Muscle of leg (tissue), 16 donors: ENCODE measurements at places on chromosomes 4 and X. TPM values are rescaled to one million over a fixed set of nuclear protein-coding genes. Genes with fewer than 3 reads are reported as not detected.

- DNase-seq, result no peak
These were observed 195.5 kb downstream of the PTTG2 start for GRCh38 chr4:38155589-38156294.

DNA sequence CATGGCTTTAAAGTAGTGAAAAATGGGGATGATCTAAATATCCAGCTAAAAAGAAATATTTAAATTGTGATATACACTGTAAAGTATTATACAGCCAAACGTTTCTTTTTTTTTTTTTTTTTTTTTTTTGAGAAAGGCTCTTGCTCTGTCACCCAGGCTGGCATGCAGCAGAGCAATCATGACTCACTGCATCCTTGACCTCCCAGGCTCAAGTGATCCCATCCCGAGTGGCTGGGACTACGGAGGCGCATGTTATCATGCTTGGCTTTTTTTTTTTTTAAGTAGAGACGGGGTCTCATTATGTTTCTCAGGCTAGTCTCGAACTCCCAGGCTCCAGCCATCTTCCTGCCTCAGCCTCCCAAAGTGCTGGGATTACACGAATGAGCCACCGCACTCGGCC lies 17.1 kb downstream of the SMIM14 start:
- DNase-seq, result no peak

DNA sequence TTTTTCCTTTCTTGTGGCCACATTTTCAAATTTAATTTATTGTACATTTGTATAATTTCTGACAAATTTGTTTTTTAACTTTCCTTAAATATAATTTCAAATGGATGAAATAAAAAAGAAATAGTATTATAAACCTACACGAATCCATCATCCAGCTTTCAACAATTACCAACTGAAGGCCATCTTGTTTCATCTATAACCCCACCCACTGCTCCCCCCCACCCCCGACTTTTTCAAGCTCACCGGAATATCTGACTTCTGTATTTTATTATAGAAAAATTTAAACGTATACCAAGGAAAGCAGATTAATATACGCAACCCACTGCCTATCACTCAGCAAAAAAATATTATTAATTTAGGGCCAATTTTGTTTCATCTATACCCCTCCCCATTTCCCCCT lies 1.1 kb downstream of the MORF4L2 start:
- DNase-seq, result peak; percentile 15

AFM gene
- not detected for polyA plus RNA-seq

DNA sequence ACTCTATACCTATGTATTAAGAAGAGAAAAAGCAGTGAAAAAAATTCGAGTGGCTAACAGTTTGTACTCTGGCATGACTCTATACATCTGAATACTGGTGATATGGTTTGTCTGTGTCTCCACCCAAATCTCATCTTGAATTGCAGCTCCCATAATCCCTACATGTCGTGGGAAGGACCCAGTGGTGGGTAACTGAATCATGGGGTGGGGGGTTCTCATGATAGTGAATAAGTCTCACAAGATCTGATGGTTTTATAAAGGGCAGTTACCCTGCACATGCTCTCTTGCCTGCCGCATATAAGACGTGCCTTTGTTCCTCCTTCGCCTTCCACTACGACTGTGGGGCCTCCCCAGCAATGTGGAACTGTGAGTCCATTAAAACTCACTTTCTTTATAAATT lies 70.4 kb downstream of the LRBA start:
- no peak for DNase-seq

- no peak for DNase-seq
These were observed 17.4 kb downstream of the ADAM29 start for GRCh38 chr4:174935607-174936006.

PRRG1 gene
- 15.6 TPM for polyA plus RNA-seq

ASB12 gene
- 19.0 TPM for polyA plus RNA-seq

- peak; percentile 23 for DNase-seq
These were observed 207.7 kb upstream of the SLIT2 start for GRCh38 chr4:20043991-20044390.

DNA sequence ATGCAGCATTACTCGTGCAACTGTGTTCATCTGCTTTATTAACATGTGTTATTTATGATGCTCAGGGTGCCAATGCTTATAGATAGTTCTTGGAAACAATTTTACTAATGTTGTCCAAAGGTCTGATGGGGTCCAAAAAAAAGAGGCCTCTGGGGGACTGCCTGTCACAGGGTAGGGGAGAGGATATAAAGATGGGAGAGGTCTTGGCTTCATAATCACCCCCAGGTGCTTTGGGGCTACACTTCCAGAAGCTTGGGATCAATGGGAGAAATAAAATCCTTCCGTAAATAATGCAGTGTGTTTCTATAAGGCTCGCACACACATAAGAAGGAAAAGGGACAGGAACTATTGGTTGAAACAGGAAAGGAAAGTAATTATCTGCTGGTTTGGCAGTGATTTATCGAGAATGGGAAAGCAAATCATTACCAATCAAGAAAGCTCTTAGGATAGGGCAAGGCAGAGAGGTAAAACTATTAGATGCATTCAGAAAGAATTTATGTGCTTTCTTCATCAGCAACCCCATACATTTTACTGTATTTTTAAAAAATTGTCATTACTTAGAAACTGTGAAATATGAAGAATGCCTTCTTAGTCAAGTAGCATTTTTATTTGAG lies 571.3 kb downstream of the PACRGL start:
- DNase-seq, result no peak

GRCh38 chr4:114691865-114692264 lies 93.3 kb downstream of the UGT8 start:
- no peak for DNase-seq

GRCh38 chr4:129377131-129377845 lies 281.3 kb downstream of the C4orf33 start:
- peak; percentile 46 for DNase-seq

NPNT gene
- 116 TPM for polyA plus RNA-seq

NUDT11 gene
- 8.7 TPM for polyA plus RNA-seq

DNA sequence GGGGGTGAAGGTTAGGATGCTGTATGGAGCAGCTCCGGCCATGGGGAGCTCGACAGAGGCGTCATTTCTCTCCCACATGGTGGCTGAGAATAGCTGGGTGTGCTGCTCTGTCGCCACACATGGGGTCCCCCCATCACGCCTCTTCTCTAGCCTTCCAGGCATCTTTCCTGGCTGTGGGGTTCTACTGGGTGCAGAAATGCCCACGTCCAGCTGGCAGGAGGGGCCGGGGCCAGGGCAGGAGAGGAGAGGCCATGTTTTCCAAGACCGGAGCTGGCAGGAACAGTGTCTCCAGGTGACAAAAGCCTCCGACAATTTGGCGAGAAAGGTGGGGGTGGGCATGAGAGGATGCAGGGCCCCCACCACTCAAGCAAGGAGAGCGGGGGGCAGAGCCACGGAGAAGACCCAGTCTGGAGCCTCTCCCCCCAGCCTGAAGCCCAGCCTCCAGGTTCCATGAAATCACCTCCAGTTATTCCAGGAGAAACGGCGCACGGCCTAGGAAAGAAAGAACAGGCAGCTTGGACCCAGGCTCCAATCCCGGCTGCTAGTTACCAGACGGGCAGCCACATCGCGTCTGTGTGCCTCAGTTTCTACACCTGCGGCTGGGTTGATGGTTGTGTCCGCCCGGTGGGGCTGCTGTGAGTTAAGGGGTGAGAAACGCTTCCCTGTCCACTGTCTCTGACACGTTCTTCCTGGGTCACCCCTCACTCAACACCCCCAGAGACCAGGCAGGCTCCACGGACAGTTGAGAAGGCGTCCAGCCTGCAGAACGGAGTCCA lies 27.4 kb upstream of the SPON2 start:
- no peak for DNase-seq

EDA2R gene
- 7.1 TPM for polyA plus RNA-seq

- DNase-seq, result no peak
These were observed 187.8 kb downstream of the TEX11 start for GRCh38 chrX:70720721-70721120.

DNA sequence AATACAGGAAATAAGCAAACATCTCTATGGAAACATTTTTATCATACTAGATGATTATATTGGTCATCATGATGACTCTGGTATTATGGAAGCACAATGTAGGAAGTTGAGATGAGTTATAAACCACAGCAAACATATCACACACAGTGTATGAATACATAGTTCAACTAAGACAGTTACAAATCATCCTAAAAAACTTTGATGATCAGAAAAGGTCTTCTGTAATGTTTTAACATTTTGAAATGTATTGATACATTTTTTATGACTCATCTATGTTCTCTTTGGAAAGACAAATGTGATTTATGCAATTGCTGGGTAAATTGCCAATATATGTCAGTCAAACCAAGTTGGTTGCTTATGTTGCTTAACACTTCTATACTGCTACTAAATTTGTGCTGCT lies 4.8 kb downstream of the CXCL3 start:
- no peak for DNase-seq

GRCh38 chrX:118353081-118353850 lies 7.4 kb downstream of the WDR44 start:
- DNase-seq, result no peak
